ENCODE measurements at places on chromosomes 11 and 22. TPM values are rescaled to one million over a fixed set of nuclear protein-coding genes. Genes with fewer than 3 reads are reported as not detected.

Gene MAP6
- 5.8 TPM for total RNA-seq

DNA sequence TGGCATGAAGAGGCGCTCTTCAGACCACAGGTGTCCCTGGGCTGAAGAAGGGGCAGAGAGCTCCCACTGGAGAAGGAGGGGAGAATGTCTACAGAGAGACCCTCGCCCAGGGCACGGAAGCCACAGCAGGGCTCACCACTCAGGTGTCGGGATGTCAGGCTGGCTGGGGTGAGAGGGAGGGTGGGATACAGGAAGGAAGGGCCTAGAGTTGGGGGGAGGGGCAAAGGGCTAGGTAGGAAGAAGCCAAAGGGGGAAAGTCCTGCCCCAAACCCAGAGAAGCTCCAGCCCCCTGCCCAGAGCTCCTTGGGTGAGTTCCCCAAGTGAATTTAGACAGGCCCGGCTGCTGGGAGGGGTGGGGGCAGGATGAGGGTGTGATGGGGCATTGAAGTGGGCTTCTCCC is 232.0 kb downstream of the CEP164 start:
- no peak overlapping the region for H3K4me3 ChIP-seq
- no peaks in the 10 kb centered on the region for H3K27me3 ChIP-seq
- H3K36me3 ChIP-seq = no peaks in the 10 kb centered on the region

GRCh38 chr22:43225609-43226008 is 38.7 kb upstream of the TTLL12 start:
- no peaks in the 10 kb centered on the region for H3K4me1 ChIP-seq
- peaks cover 3% of the 10 kb centered on the region for H3K27me3 ChIP-seq
- no peak overlapping the region for H3K27ac ChIP-seq
- no peaks in the 10 kb centered on the region for H3K36me3 ChIP-seq
- DNase-seq = no peak
- no peak overlapping the region for H3K4me3 ChIP-seq

Gene SEZ6L
- 0.32 TPM for total RNA-seq

DNA sequence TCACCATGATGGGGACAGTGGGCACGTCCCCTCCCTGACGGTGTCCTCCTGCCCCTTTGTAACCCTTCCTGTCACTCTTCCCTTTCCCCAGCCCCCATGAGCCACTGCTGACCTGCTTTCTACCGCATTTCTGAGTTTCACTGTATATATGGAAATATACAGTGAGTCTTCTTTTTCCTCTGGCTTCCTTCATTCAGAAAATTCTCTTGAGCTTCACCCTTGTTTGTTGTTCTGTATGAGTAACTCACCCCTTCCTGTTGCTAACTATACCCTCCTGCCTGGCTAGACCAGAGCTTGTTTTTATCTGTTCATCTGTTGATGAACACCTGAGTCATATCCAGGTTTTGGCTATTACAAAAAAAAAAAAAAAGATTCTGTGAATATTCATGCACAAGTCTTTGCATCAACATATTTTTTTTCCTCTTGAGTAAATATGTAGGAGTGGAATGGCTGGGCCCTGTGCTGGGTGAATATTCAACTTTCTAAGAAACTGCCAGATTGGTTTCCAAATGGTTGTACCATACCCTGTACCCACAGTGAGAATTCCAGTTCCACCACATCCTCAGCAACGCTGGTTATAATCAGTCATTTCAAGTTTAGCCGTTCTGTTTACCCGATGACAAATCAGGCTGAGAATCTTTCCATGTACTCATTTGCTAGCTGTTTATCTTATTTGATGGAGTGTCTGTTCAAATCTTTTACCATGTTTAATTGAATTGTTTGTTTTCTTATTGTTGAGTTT is 62.0 kb downstream of the IGF2 start:
- H3K4me3 ChIP-seq = no peak overlapping the region
- H3K4me1 ChIP-seq = no peaks in the 10 kb centered on the region
- no peaks in the 10 kb centered on the region for H3K27me3 ChIP-seq
- H3K36me3 ChIP-seq = no peaks in the 10 kb centered on the region

GRCh38 chr22:39622881-39623367 is 52.4 kb downstream of the CACNA1I start:
- H3K4me3 ChIP-seq = no peak overlapping the region
- DNase-seq = peak; percentile 81
- no peaks in the 10 kb centered on the region for H3K36me3 ChIP-seq
- no peak overlapping the region for H3K27ac ChIP-seq
- H3K27me3 ChIP-seq = peaks cover 57% of the 10 kb centered on the region
- H3K4me1 ChIP-seq = no peaks in the 10 kb centered on the region

DNA sequence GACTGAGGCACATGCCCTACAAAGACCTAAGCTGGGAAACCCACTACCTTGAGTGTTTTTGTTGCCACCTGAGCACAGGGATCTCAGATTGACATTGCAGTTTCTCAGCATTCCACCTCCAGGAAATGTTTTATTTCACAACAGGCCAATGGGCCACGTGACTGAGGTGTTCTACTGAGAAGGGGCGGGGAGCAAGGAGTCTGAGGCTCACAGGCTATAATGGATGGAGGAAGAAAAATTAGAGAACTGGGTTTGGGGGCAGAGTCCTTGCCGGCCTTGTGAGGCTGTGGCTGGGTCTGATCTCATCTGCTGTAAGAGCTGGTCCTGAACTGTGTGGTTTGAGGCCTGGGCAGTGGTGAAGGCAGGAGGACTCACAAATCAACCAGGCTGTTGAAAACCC is 40.7 kb downstream of the ZNF202 start:
- H3K27me3 ChIP-seq = no peaks in the 10 kb centered on the region
- DNase-seq = no peak
- no peaks in the 10 kb centered on the region for H3K36me3 ChIP-seq
- H3K27ac ChIP-seq = no peak overlapping the region

GRCh38 chr11:75907906-75908527 is 93.0 kb downstream of the UVRAG start:
- DNase-seq = no peak
- peaks cover 7% of the 10 kb centered on the region for H3K4me1 ChIP-seq
- H3K4me3 ChIP-seq = no peak overlapping the region
- H3K27me3 ChIP-seq = no peaks in the 10 kb centered on the region
- no peak overlapping the region for H3K27ac ChIP-seq

Gene SCGB1A1
- total RNA-seq = 5.4 TPM

Gene UPK2
- total RNA-seq = not detected

Gene MRE11
- 17.4 TPM for total RNA-seq

Gene CLMP
- total RNA-seq = 17.6 TPM

- no peak overlapping the region for H3K4me3 ChIP-seq
- no peaks in the 10 kb centered on the region for H3K4me1 ChIP-seq
- H3K27ac ChIP-seq = peak overlapping the region; percentile 15
- no peaks in the 10 kb centered on the region for H3K27me3 ChIP-seq
These were observed 20.7 kb downstream of the DMC1 start for GRCh38 chr22:38549101-38549894.

- peak; percentile 98 for DNase-seq
- no peaks in the 10 kb centered on the region for H3K27me3 ChIP-seq
- H3K4me3 ChIP-seq = peak overlapping the region; percentile 17
- peaks cover 70% of the 10 kb centered on the region for H3K4me1 ChIP-seq
- peak overlapping the region; percentile 98 for H3K27ac ChIP-seq
These were observed 4.0 kb upstream of the FTH1 start for GRCh38 chr11:61971248-61972111.

Gene ACR
- 4.5 TPM for total RNA-seq

- H3K4me1 ChIP-seq = no peaks in the 10 kb centered on the region
- no peak overlapping the region for H3K27ac ChIP-seq
- H3K27me3 ChIP-seq = peaks cover 32% of the 10 kb centered on the region
- no peak for DNase-seq
- no peaks in the 10 kb centered on the region for H3K36me3 ChIP-seq
These were observed 40.1 kb upstream of the SCN3B start for GRCh38 chr11:123694551-123694950.

GRCh38 chr11:129866311-129866710 is 29.1 kb downstream of the NFRKB start:
- DNase-seq = no peak
- H3K27me3 ChIP-seq = no peaks in the 10 kb centered on the region
- H3K4me1 ChIP-seq = peaks cover 4% of the 10 kb centered on the region
- peaks cover 80% of the 10 kb centered on the region for H3K36me3 ChIP-seq

DNA sequence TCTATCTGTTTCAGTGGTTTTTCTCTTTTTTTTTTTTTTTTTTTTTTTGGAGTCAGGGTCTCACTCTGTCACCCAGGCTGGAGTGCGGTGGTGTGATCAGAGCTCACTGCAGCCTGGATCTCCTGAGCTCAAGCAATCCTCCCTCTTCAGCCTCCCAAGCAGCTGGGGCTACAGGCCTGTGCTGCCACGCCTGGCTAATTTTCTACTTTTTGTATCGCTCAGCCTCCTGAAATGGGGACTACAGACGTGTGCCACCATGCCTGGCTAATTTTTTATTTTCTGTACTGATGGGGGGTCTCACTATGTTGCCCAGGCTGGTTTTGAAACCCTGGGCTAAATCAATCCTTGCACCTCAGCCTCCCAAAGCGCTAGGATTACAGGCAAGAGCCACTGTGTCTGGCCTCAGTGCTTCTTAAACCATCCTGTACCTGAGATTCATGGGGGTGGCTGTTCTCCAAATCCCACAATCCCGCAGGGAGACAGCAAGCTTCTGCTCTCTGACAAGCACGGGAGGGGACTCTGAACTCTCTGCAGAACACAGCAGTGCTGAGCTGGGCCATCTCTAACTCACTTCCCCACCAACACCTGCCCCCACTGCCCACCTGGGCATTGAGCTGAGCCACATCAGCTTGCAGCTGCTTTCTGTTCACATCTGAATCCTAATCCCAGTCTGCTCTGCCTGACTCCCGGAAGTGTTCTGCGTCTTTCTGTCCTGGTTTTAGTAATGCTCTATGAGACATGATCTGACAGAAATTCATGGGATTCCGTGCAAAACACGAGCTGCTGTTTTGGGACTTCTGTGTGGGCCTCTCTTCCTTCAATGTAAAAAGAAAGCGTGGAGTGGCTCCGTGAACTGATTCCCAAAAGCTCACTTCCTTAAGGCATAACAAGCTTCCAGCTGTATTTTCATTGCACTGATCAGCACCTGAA is 400.0 kb downstream of the LARGE1 start:
- DNase-seq = no peak
- H3K4me3 ChIP-seq = no peak overlapping the region
- H3K36me3 ChIP-seq = no peaks in the 10 kb centered on the region
- H3K4me1 ChIP-seq = peaks cover 4% of the 10 kb centered on the region
- H3K27me3 ChIP-seq = no peaks in the 10 kb centered on the region

- no peaks in the 10 kb centered on the region for H3K4me1 ChIP-seq
- no peak overlapping the region for H3K4me3 ChIP-seq
- H3K27ac ChIP-seq = no peak overlapping the region
- H3K36me3 ChIP-seq = no peaks in the 10 kb centered on the region
These were observed 141.6 kb downstream of the BUD13 start for GRCh38 chr11:116631201-116631600.

GRCh38 chr11:13669544-13670488 is 1.3 kb downstream of the FAR1 start:
- DNase-seq = no peak
- peak overlapping the region; percentile 80 for H3K4me3 ChIP-seq
- H3K27ac ChIP-seq = peak overlapping the region; percentile 87
- H3K27me3 ChIP-seq = no peaks in the 10 kb centered on the region
- H3K36me3 ChIP-seq = no peaks in the 10 kb centered on the region

Gene OR10AG1
- not detected for total RNA-seq

DNA sequence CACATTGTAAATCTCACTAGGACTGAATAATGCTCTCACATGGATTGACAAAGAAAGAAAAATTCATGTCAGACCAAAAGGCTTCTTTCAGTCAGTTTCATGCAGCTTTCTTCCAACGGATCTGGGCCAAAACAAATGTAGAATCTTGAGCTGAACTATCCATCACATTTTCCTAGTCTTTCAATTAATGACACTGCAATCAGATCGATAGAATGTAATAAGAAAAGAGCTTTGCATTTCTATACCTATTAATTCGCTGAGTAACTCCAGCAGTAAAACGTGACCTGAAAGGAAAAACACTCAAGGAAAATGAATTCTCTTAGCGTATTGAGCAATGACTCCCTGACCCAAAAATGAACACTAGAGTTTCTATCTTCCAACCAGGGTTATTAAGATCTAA is 194.8 kb upstream of the BLID start:
- no peak overlapping the region for H3K4me3 ChIP-seq
- peaks cover 4% of the 10 kb centered on the region for H3K4me1 ChIP-seq
- no peak for DNase-seq
- H3K27me3 ChIP-seq = no peaks in the 10 kb centered on the region

DNA sequence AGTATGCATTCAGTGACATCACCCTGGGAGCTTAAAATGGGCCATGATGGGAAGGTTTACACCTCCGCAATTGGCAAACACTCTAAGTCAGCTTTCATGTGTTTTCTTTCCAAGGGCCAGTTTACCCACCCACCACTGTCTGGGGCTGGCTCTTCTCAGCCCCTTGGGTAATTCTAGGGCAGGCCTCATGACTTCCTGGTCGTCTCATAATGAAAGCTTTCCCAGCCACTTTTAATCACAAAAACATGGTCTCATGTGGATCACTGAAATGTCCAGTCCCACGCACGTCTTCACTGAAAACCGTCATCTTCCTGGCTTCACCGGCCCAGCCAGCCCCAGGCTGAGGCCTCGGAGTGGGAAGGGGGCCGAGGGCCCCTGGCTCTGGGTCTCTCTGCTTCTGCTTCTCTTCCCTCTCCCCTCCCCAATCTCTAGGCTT is 58.5 kb upstream of the ANO1 start:
- no peaks in the 10 kb centered on the region for H3K27me3 ChIP-seq
- DNase-seq = no peak
- no peaks in the 10 kb centered on the region for H3K36me3 ChIP-seq
- H3K4me1 ChIP-seq = peaks cover 4% of the 10 kb centered on the region

Gene PNPLA2
- total RNA-seq = 143 TPM

Gene MRGPRE
- not detected for total RNA-seq

GRCh38 chr22:21734540-21735199 is 924 bp downstream of the YPEL1 start:
- peaks cover 14% of the 10 kb centered on the region for H3K4me1 ChIP-seq
- peak overlapping the region; percentile 56 for H3K4me3 ChIP-seq
- no peak for DNase-seq

- no peaks in the 10 kb centered on the region for H3K36me3 ChIP-seq
- no peak for DNase-seq
- H3K27ac ChIP-seq = no peak overlapping the region
- H3K4me3 ChIP-seq = no peak overlapping the region
These were observed 53.7 kb downstream of the TECTA start for GRCh38 chr11:121154486-121155314.

- DNase-seq = no peak
- H3K4me3 ChIP-seq = peak overlapping the region; percentile 12
- no peak overlapping the region for H3K27ac ChIP-seq
- no peaks in the 10 kb centered on the region for H3K36me3 ChIP-seq
These were observed 5.5 kb downstream of the KMT2A start for GRCh38 chr11:118441770-118442275.

- H3K36me3 ChIP-seq = no peaks in the 10 kb centered on the region
- DNase-seq = no peak
- no peaks in the 10 kb centered on the region for H3K27me3 ChIP-seq
- no peak overlapping the region for H3K27ac ChIP-seq
- no peak overlapping the region for H3K4me3 ChIP-seq
These were observed 301.1 kb downstream of the BUD13 start for GRCh38 chr11:116471608-116472256.

Gene INS
- not detected for total RNA-seq

Gene GGT5
- 66.5 TPM for total RNA-seq

- H3K36me3 ChIP-seq = no peaks in the 10 kb centered on the region
- no peak overlapping the region for H3K4me3 ChIP-seq
- peaks cover 6% of the 10 kb centered on the region for H3K4me1 ChIP-seq
- H3K27me3 ChIP-seq = no peaks in the 10 kb centered on the region
- DNase-seq = no peak
These were observed 4.2 kb upstream of the ME3 start for GRCh38 chr11:86676533-86677154.

All from upper lobe of right lung (tissue), 1 donor.